Right renal pelvis (tissue), 4 donors: ENCODE measurements at places on chromosomes 1 and 21. TPM values are rescaled to one million over a fixed set of nuclear protein-coding genes. Genes with fewer than 3 reads are reported as not detected.

The MX2 gene
- polyA plus RNA-seq, result 2.1 TPM

The MPZ gene
- 4.2 TPM for polyA plus RNA-seq

The ENTREP3 gene
- polyA plus RNA-seq, result 32.3 TPM

The FCRL2 gene
- polyA plus RNA-seq, result not detected

The TGFB2 gene
- 17.9 TPM for polyA plus RNA-seq

The IFNGR2 gene
- polyA plus RNA-seq, result 85.2 TPM

The GCSAML gene
- polyA plus RNA-seq, result 0.61 TPM

The CR1L gene
- polyA plus RNA-seq, result not detected

The FCER1A gene
- polyA plus RNA-seq, result 0.61 TPM

The OR2L2 gene
- polyA plus RNA-seq, result 0.08 TPM

The LIPI gene
- polyA plus RNA-seq, result 0.31 TPM

The CRYBG2 gene
- polyA plus RNA-seq, result 0.80 TPM

DNA sequence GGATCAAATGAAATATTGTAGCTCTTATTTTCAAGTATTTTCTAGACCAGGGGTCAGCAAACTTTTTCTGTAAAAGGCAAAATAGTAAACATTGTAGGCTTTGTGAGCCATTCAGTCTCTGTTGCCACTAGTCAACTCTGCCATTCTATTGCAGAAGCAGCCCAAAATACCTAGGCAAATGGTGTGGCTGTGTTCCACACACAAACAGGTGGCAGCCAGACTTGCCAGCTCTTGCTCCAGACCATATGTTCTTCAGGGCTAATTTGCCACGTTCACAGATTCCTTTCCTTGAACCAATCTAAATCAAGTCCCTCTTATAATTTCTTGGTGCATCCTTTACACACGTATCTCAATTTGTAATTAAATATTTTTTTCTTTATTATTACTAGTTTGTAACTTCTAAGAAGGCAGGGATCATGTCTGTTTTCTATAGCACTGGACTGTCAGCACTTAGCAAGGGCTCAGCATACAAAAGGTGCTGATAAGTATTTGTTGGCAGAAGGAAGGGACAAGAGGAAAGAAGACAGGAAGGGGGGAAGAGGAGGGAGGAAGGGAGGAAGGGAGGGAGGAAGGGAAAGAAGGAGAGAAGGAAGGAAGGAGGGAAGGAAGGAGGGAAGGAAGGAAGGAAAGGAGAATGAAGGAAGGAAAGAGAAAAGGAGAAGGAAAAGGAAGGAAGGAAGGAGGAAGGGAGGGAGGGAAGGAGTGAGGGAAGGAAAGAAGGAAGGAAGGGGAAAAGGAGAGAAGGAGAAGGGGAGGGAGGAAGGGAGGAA is 106.5 kb upstream of the EDEM3 start:
- no peak for DNase-seq

DNA sequence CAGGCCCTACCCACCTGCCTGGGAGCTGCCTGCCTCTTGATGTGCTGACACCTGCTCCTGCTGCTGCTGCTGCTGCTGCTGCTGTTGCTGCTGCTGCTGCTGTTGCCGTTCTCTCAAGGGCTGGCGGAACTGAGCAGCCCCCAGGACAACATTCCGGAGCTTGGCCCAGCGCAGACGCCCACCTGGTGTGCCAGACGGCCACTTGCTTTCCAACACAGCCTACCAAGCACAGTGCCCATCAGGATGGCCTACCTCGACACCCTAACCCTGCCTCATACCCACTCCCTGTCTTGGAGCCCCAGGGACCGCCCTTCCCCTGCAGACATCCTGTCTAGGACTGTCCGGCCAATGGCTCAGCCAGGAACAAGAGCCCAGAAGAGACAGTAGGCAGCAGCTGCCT is 11.8 kb downstream of the DENND4B start:
- DNase-seq, result no peak

GRCh38 chr1:206521127-206521526 is 13.8 kb downstream of the RASSF5 start:
- no peak for DNase-seq

DNA sequence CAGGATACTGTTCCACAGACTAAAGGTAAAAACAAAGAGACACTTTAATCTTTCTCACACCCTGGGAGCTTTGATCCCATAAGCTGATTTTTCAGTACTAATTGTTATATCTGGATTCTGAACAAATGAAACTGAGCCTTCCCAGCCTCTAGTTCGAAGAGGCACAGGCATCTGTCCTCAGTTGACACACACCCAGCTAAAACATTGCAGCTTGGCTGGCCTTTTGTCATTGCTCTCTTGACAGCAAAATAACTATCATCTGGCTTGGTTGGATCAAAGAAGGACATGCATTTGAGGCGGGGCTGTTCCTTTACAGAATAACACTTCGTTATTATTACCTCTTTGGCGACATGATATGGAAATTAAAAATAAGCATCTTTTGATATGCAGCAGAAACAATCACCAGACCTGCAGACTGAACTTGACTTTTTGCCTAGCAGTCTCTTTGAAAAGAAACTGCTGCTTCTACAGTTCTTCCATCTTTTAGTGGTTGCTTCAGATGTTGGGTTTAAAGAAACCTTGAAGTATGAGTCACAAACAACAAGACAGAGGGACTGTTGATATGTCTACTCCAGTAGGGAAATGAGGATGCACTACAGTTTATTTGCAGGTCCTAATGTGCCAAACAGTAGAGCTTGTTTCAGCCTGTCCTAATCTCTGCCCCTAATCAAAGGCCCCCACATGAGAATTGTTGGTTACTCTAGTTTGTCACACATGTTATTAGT is 166.5 kb downstream of the TPR start:
- DNase-seq, result no peak

- DNase-seq, result no peak
Measured at GRCh38 chr1:12413664-12414410, 184.0 kb downstream of the VPS13D start.

- no peak for DNase-seq
Measured at GRCh38 chr1:208374391-208374941, 130.3 kb upstream of the PLXNA2 start.

- DNase-seq, result no peak
Measured at GRCh38 chr1:15262706-15263105, 15.7 kb downstream of the FHAD1 start.

- DNase-seq, result no peak
Measured at GRCh38 chr21:35417762-35418161, 368.7 kb upstream of the RUNX1 start.

DNA sequence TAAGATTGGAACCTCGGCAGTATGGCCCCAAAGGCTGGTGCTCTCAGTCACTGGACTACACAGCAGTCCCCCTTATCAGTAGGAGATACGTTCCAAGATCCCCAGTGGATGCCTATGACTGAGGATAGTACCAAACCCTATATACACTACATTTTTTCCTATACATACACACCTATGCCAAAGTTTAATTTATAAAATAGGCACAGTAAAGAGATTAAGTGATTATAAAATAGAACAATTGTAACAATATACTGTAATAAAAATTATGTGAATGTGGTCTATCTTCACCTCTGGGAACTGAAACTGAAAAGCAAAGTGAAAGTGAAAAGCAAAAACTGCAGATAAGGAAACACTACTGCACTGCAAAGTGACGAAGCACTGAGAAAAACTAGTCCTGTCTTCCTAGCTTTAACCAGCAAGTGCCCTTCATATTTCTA is 96.8 kb downstream of the INTS7 start:
- DNase-seq, result no peak

DNA sequence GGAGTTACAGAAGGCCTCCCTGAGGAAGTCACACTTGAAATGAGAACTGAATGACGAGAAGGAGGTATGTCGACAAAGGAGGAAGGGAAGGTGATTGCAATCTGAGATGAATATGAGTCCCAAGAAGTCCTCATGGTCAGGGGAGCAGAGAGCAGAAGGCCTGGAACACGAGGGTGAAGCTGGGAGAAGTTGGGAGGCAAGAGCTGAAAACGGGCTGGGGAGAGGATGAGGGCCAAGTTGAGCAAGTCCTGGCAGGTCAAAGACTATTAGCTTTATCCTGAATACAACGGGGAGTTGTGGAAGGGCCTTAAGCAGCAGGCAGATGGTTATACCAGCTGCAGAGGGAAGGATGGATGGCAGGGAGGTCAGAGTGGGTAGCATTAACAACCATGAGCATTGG is 89.5 kb downstream of the KCNJ15 start:
- no peak for DNase-seq

DNA sequence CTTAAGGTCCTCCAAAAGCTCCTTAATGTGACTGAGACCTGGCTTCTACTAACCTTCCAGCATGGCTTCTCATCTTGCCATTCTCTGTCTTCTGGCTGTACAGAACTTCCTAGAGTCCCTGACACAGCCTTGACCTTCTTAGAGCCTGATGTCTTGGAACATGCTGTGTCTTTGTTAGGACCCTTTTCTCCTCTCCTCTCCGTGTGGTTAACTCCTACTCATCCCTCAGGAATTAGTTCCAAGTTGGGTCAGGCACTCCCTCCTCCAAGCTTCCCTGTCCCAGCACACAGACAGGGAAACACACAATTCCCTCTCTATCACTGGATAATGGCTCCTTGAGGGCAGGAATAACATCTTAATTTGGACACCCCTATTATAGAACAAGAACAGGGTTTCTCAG is 275.4 kb upstream of the USP24 start:
- no peak for DNase-seq

DNA sequence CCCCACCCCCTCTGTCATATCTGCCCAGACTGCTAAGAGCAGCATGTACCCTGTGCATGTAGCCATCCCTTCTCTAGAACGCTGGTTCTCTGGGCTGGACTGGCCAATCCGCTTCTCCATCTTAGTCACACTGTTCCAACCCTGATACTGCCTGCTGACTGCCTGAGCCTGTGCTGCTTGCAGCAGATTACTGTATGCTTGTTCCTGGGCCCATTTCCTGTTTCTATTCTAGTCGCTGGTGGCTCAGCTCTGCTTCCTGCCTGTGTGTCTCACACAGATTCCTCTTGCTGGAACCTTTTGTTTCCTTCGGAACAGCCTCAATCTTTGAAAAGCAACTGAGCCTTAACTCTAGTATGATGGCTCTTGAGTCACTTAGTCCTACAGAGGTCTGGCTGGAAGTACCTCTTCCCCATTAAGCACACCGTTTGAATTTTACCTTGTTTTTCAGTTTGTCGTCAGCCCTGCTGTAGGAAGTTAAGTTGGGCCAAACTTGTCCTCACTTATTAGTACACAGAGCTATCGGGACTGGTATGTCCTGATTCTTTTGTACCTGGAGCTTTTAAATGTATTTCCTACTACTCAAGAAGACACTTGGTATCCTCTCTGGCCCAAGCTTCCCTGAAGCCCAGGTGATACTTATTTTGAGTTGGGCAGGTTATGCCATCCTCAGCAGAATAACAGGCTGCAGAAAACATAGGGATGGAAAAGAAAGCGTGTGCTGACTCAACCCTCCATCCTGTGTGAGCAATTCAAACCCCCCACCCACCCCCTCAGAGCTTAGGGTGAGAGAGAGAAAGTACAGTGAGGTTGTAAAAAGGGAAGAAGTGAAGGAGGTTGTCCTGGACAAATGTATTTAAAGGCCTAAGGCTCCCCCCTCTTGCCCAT is 43.4 kb upstream of the PIGV start:
- no peak for DNase-seq

DNA sequence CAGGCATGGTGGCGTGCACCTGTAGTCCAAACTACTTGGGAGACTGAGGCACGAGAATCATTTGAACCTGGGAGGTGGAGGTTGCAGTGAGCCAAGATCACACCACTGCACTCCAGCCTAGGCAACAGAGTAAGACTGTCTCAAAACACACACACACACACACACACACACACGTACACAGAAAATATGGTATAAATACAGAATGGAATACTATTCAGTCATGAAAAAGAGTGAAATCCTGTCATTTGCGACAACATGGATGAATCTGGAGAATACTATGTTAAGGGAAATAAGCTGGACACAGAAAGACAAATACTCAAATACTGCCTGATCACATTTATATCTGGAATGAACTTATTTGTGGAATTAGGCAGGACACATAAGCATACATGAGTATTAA is 18.4 kb downstream of the FOXD2 start:
- no peak for DNase-seq

DNA sequence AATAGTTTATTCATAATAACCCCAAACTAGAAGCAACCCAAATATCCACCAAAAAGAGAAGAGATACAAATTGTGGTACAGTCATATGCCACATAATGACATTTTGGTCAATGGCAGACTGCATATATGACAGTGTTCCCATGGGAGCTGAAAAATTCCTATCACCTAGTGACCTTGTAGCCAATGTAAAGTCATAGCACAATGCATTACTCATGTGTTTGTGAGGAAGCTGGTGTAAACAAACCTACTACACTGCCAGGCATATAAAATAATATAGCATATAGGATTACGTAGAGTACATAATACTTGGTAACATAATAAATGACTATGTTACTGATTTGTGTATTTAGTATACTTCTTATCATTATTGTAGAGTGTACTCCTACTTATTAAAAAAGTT is 29.5 kb upstream of the SLFNL1 start:
- DNase-seq, result no peak

DNA sequence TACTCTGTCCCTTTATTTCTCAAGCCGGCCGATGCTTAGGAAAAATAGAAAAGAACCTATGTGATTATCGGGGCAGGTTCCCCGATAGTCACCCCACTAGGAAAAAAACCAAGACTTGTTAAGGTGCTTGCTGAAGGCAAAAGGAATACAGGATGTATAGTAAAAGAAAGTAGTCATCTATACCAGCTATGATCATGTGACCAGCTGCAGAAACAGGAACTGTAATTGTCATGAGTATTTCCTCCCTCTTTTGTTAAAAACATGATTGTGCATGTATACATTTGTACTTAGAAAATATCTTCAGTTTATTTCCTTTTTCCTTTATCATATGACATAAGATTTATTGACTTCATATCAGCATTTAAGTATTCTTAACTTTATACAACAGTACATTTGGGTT is 30.5 kb downstream of the PIGK start:
- no peak for DNase-seq

DNA sequence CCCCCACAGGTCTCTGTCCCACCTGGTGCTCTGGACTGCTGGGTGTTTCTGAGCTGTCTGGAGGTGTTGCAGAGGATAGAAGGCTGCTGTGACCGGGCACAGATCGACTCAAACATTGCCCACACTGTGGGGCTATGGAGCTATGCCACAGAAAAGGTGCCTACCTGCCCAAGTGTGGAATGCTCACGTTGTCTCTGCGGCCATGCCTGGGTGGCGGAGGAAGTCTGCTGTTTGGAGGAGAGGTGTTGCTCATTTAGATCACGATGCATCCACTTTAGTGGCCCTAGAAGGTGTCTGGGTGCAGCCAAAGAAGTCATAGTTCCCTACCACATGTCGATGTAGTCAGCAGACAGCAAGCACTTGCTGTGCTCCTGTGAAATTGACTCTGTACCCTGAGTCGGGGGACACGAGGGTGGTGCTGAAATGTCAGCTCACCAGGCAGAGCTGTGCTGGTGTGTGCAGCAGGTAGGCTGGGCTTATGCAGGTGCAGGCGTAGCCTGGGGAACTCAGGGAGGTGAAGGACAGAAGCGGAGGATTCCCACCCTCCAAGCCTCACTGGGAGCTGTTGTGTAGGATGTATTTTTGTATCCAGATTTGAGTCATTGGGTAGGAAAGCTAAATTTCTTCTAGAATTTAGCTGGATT is 32.8 kb upstream of the PWP2 start:
- DNase-seq, result no peak

- no peak for DNase-seq
Measured at GRCh38 chr21:41361786-41362604, at the start of gene MX2. TSS of gene MX2 (plus strand) at chr21:41362027. CDS start at chr21:41376907, 14,880 bp downstream.

GRCh38 chr1:193730017-193730416 is 543.6 kb upstream of the B3GALT2 start:
- DNase-seq, result no peak

GRCh38 chr1:221439008-221439746 is 302.7 kb downstream of the DUSP10 start:
- DNase-seq, result no peak
